ENCODE measurements at places on chromosomes 2 and 18. TPM values are rescaled to one million over a fixed set of nuclear protein-coding genes. Genes with fewer than 3 reads are reported as not detected.

Gene MALT1
- 14.8 TPM for polyA plus RNA-seq

- no peak for DNase-seq
Measured at GRCh38 chr2:241081643-241082340, 20.3 kb downstream of the MTERF4 start.

Gene ALPP
- polyA plus RNA-seq, result 0.35 TPM

GRCh38 chr2:95346231-95346737 is 49.1 kb downstream of the KCNIP3 start:
- DNase-seq, result peak; percentile 72

DNA sequence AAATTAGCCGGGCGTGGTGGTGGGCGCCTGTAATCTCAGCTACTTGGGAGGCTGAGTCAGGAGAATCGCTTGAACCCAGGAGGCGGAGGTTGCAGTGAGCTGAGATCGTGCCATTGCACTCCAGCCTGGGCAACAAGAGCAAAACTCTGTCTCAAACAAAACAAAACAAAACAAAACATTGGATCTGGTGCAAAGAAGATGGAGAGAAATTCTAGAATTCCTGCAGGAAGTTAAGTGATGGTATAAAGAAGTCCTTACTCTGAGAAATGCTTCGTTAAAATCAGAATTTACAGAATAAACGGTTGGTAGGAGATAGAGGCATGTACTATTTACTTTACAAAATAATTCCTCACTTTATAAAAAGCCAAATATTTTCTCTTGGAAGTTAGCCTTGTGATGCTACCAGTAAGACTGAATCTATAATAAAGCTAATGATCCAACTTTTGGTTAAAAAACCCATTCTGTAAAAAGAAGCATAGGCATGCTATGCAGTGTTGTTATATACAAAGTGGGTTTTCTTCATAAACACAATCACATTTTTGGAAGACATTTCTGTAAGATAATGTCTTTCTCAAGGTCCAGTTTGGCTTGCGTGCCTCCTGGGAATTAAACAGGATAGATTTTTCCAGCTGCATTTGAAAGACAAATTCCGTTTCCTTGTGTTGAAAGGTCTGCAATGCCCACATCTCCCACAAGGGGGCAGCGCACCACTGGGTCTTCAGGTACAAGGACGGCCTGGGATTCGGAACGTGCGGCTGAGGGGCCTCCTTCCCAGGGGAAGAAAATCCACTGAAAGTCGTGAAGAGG is 35.6 kb upstream of the PNO1 start:
- peak; percentile 77 for DNase-seq

Gene NEU2
- polyA plus RNA-seq, result not detected

Gene SP5
- polyA plus RNA-seq, result 3.8 TPM

DNA sequence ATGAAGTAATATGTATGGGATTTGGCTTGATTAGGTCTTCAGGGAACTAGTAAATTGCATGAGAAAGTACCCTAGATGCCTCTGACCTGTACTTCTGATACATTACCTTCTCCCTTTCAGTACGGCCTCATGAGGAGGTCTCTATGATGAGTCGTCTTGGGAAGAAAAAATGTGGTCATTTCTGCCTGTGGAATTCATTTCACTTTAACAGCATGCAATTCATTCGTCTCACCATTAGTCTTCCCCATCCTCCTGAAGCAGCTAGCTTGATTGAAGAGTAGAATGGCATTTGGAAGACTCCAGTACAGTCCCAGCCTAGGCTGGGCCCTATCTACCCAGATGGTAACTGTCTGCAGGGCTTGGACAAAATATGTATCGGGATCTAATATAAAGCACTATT is 52.2 kb downstream of the TMX3 start:
- DNase-seq, result no peak

All from muscle of back (tissue), 13 donors.